SIG-M5 (cell line): ENCODE measurements at places on chromosomes 3 and 15.

GRCh38 chr15:96326328-96327154, 4.0 kb upstream of the NR2F2 start:
- peak; percentile 47 for DNase-seq

GRCh38 chr15:99165020-99165790, 60.3 kb downstream of the SYNM start:
- DNase-seq = no peak

GRCh38 chr3:119792270-119792669, 10.4 kb downstream of the NR1I2 start:
- DNase-seq = no peak

DNA sequence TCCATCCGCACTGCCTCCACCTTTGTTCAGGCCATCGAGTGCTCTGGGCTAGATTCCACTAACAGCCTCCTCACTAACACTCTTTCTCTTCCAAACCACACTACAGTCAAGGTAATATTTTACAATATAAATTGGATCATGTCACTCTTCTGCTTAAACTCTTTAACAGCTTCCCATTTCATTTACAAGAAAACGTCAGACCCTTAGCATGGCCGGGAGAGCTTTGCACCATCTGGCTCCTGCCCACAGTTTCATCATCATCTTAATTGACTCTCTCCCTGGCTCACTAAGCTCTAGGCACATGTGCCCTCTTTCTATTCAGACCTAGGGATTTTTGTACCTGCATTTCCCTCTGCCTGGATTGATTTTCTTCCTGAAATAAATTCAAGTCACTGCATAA, 354.7 kb downstream of the FGF12 start:
- no peak for DNase-seq

DNA sequence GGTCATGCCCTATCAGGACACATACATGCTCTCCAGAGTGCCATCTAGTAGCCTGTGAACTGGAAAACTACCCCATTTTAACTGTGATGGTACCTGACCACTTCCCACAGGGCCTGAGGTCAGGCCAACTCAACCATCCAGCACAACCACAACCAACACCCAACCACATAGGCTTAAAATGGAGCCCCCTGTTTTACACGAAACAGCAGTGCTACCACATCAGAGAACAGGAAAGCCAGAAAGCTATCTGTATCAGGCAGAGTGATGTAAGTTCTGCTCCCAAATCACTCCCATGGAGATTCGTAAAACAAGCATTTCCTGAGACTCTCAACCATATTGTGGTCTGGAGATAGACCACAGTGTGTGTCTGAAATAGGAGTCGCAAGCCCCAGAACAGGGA, 1017.3 kb upstream of the EPHA6 start:
- no peak for DNase-seq

- no peak for DNase-seq
These were observed 109.9 kb downstream of the TBC1D5 start for GRCh38 chr3:17632401-17633100.

- no peak for DNase-seq
These were observed 3.2 kb upstream of the DHX30 start for GRCh38 chr3:47799733-47800132.

DNA sequence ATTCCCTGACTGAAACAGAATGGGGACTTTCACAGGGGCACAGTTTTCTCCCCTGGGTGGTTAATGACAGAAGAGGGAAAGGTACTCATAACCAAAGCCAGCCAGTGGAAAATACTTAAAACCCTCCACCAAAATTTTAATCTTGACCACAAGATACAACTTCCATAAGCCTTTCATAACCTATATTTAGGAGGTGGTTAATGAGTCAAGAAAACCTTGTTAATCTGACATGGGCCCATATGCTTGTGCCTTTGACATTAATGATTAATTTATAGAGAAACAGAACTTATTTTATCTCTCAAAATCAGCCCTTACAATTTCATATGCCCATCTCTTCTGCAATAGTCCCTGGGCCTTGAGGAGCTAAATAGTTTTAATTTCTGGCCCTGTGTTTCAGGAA, 31.2 kb downstream of the IQCF6 start:
- no peak for DNase-seq
